ENCODE measurements at places on chromosomes 1 and 21.

GRCh38 chr21:45615145-45615711 lies 28.3 kb upstream of the PCBP3 start:
- peaks cover 68% of the 10 kb centered on the region for H3K27me3 ChIP-seq
- no peaks in the 10 kb centered on the region for H3K4me1 ChIP-seq
- no peaks in the 10 kb centered on the region for H3K36me3 ChIP-seq
- DNase-seq: no peak

GRCh38 chr1:59171788-59172187 lies 125.1 kb upstream of the FGGY start:
- H3K36me3 ChIP-seq: no peaks in the 10 kb centered on the region
- no peaks in the 10 kb centered on the region for H3K27me3 ChIP-seq
- H3K4me3 ChIP-seq: no peak overlapping the region

GRCh38 chr1:47650205-47650604 lies 212.4 kb downstream of the FOXD2 start:
- H3K36me3 ChIP-seq: no peaks in the 10 kb centered on the region
- no peak overlapping the region for H3K4me3 ChIP-seq
- no peak for DNase-seq
- peaks cover 8% of the 10 kb centered on the region for H3K27me3 ChIP-seq
- H3K4me1 ChIP-seq: no peaks in the 10 kb centered on the region
- H3K27ac ChIP-seq: no peak overlapping the region

- peaks cover 8% of the 10 kb centered on the region for H3K4me1 ChIP-seq
- no peak for DNase-seq
- no peaks in the 10 kb centered on the region for H3K36me3 ChIP-seq
- H3K4me3 ChIP-seq: no peak overlapping the region
Measured at GRCh38 chr1:221699577-221699976, 42.3 kb downstream of the DUSP10 start.

DNA sequence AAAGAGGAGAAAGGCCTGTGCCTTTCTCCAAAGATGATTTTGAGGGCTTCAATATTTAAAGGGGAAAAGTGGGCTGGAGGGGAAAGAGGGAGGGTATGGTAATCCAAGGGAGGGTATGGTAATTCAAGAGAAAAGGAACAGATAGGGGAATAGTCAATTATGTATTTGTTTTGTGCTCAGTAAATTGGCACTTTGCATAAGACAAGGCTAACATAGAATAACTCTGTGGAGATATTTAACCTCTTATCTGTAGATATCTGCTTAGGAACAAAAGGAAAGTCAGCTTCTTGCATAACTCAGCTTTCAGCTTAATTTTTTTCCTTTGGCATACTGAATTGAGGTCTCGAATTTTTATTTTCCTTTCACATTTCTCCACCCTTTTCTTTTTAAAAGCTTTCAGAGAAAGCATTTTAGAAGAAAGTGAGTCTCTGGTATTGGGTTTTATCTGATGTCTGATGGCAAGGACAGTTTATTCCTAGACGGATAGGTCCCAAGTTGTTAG lies 119.9 kb upstream of the F3 start:
- no peaks in the 10 kb centered on the region for H3K4me1 ChIP-seq
- no peak for DNase-seq
- H3K27me3 ChIP-seq: no peaks in the 10 kb centered on the region
- H3K27ac ChIP-seq: no peak overlapping the region
- no peak overlapping the region for H3K4me3 ChIP-seq

- H3K27ac ChIP-seq: peak overlapping the region; percentile 95
- no peak overlapping the region for H3K4me3 ChIP-seq
- peak; percentile 60 for DNase-seq
- no peaks in the 10 kb centered on the region for H3K36me3 ChIP-seq
- peaks cover 52% of the 10 kb centered on the region for H3K4me1 ChIP-seq
Measured at GRCh38 chr1:10727751-10728232, 68.7 kb downstream of the CASZ1 start.

DNA sequence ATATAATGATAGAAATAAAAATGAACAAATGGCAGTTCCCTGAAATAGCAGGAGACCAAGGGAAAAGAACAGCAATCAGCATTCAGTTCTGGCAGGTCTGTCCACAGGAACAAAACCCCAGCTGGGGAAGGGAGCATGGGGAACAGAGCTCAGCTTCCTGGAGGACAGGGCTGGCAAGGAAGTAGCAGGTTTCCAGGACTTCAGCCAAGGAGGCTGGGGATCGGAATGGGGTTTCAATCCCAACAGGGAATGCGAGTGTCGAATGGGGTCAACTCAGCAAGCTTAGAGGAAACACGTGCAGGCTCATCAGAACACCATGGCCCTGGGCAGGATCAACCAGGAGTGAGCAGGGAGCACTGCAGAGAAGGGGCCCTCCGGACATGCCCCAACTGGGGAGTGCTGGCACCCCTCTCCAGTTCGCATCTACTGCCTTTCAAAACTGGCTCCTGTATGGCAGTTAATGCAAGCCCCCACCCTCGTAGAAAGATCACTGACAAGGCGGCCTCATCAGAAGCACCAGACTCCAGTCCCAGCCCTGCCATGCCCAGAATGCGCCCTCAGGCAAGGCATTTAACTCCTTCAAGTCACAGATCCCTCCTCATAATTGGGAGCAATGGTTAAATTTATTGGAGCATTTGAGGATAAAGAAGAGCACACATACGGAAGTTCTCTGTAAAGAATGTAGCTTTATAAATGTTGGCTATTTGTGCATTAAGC lies 72.4 kb downstream of the SEC16B start:
- H3K27me3 ChIP-seq: no peaks in the 10 kb centered on the region
- H3K27ac ChIP-seq: no peak overlapping the region
- H3K4me3 ChIP-seq: no peak overlapping the region
- no peak for DNase-seq
- H3K36me3 ChIP-seq: no peaks in the 10 kb centered on the region
- H3K4me1 ChIP-seq: no peaks in the 10 kb centered on the region

GRCh38 chr21:36579898-36580297 lies 100.0 kb upstream of the CLDN14 start:
- DNase-seq: no peak
- no peak overlapping the region for H3K4me3 ChIP-seq
- peaks cover 7% of the 10 kb centered on the region for H3K27me3 ChIP-seq
- no peak overlapping the region for H3K27ac ChIP-seq

- H3K27ac ChIP-seq: no peak overlapping the region
- no peaks in the 10 kb centered on the region for H3K27me3 ChIP-seq
- no peak overlapping the region for H3K4me3 ChIP-seq
- DNase-seq: no peak
Measured at GRCh38 chr1:19656780-19657466, 7.8 kb upstream of the HTR6 start.

DNA sequence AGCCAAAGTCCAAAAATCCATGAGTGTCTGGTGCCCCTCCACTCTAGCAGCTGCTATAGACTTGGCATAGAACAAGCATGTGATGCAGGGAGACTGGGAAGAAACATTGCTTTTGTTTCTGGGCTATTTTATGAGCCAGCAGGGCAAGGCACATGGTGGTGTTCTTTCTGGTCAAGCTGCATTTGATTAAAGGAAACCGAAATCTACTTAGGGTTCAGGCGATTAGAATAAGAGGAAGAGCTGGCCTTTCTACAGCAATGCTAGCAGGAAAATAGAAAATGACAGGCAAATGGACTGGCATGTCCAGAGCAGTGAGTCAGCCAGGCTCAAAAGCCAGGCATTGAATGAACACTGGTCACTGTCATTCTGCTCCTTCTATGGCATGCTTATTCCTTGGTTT lies 28.5 kb upstream of the ARHGAP29 start:
- H3K27ac ChIP-seq: no peak overlapping the region
- no peaks in the 10 kb centered on the region for H3K27me3 ChIP-seq
- H3K4me1 ChIP-seq: peaks cover 14% of the 10 kb centered on the region
- H3K36me3 ChIP-seq: no peaks in the 10 kb centered on the region
- no peak overlapping the region for H3K4me3 ChIP-seq
- DNase-seq: no peak

DNA sequence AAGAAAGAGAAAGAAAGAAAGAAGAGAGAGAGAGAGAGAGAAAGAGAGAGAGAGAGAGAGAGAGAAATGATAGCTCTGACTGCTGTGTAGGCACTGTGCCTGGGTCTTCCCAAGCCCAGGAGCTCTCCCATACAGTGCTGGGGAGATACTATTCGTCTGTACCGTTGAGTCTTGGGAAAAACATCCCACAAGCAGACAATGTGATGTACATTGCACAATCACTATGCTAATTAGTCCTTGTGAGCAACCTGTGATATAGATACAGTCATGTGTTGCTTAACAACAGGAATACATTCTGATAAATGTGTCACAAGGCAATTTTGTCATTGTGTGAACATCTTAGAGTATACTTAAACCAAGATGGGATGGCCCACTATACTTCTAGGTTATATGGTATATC lies 381.0 kb downstream of the HHAT start:
- H3K4me1 ChIP-seq: no peaks in the 10 kb centered on the region
- H3K4me3 ChIP-seq: no peak overlapping the region
- DNase-seq: no peak
- no peaks in the 10 kb centered on the region for H3K36me3 ChIP-seq
- no peak overlapping the region for H3K27ac ChIP-seq

GRCh38 chr1:231638647-231639046 lies 12.1 kb downstream of the DISC1 start:
- no peak overlapping the region for H3K4me3 ChIP-seq
- H3K27me3 ChIP-seq: no peaks in the 10 kb centered on the region
- no peak overlapping the region for H3K27ac ChIP-seq
- H3K36me3 ChIP-seq: no peaks in the 10 kb centered on the region

DNA sequence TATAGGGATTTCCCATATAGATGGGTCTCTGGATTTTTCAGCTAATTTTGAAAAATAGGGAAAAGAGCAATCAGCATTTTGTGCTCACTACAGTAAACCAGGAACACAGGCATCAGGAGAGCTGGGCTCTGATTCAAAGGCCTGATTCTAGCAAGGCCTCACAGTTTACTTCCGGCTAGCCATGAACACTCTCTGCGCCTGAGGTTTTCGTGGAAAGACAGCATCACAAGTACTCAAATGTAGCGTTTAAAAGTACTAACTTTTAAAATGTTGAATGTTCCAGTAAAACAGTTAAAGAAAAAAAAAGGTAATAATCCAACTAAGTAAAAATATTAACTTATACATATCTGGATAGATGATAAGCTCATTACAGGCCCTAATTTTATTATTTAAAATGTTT lies 120.6 kb downstream of the SLC45A1 start:
- no peak for DNase-seq
- H3K4me3 ChIP-seq: no peak overlapping the region
- peaks cover 24% of the 10 kb centered on the region for H3K4me1 ChIP-seq
- peak overlapping the region; percentile 45 for H3K27ac ChIP-seq
- no peaks in the 10 kb centered on the region for H3K27me3 ChIP-seq

DNA sequence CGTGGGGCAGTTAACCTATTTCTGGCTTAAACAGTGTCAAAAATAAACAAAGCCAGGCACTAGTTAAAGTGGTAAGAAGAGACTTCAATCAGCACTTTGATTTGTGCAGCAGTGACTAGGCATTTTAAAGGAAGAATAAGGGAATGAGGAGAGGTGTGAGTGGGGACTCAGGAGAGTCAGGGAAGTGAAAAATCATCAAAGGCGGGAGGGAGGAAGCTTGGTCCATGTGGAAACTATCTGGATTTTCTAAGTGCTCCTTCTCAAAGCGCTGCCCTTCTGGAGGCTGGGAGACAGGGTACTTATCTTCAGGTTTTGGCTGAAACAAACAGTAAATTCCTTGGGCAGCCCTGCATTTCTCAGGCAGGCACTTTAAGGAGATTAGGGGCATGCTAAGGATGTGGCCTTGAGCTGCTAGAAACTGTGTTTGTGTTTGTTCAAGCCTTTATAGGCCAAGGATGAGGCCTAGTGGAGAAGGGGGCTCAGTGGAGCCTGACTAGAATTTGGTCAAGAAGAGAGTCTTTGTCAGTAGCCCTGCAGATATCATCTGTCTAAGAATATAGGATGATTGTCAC lies 486.5 kb downstream of the SIPA1L2 start:
- DNase-seq: no peak
- H3K4me1 ChIP-seq: peaks cover 14% of the 10 kb centered on the region
- H3K36me3 ChIP-seq: no peaks in the 10 kb centered on the region
- H3K27me3 ChIP-seq: no peaks in the 10 kb centered on the region

DNA sequence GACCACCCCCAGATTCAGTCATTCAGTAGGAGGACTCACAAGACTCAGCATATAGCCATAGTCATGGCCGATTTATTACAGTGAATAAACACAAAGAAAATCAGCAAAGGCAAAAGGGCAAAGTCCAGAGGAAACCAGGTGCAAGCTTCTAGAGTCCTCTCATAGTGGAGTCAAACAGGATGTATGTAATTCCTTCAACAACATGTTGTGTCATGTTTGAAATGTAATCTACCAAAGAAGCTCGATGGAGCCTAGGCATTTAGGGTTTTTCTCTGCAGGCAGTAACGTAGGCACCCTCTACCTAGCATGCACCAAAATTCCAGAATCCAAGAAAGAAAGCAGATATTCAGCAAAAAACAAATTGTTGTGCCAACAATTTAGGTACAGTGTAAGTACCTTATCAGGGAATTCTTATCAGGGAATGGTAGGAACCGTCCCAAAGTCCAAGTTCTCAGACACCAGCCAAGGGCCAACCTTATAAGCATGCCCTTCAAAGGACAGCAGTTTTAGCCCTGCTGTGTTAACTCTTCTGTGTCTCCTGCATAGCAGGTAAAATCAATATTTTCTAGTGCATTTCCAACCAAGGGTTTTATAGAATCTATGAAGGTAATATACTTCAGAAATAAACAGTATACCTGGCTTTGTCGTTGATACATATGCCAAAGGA lies 16.1 kb upstream of the SLAMF6 start:
- peaks cover 36% of the 10 kb centered on the region for H3K4me1 ChIP-seq
- no peaks in the 10 kb centered on the region for H3K27me3 ChIP-seq
- no peak for DNase-seq
- H3K27ac ChIP-seq: no peak overlapping the region
- H3K4me3 ChIP-seq: no peak overlapping the region
- H3K36me3 ChIP-seq: no peaks in the 10 kb centered on the region

DNA sequence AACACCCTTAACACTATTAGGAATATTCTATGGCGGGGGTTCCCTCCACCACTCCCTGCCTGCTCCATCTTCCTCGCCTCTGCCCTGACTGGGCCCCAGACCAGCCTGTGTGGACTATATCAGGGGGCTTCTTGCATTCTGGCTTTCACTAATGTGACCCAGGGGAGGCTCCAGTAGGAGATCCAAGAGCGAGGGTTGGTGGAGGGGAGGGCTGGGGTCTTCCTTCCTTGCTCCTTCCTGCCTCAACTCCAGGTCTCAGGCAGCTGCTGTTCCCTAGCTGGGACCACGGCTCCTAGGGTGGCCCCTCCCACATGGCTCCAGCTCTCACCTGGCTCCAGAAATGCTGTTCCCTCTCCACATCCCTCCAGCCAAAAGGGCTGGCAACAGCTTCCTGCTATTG lies 257.4 kb downstream of the MATN1 start:
- peaks cover 13% of the 10 kb centered on the region for H3K27me3 ChIP-seq
- no peaks in the 10 kb centered on the region for H3K4me1 ChIP-seq
- H3K4me3 ChIP-seq: no peak overlapping the region

GRCh38 chr1:30868833-30869435 lies 39.6 kb downstream of the SDC3 start:
- no peak overlapping the region for H3K27ac ChIP-seq
- no peak for DNase-seq
- no peaks in the 10 kb centered on the region for H3K4me1 ChIP-seq
- H3K4me3 ChIP-seq: no peak overlapping the region
- no peaks in the 10 kb centered on the region for H3K27me3 ChIP-seq
- H3K36me3 ChIP-seq: peaks cover 24% of the 10 kb centered on the region

- peak overlapping the region; percentile 100 for H3K27ac ChIP-seq
- H3K4me1 ChIP-seq: peaks cover 21% of the 10 kb centered on the region
- H3K36me3 ChIP-seq: no peaks in the 10 kb centered on the region
- peak; percentile 90 for DNase-seq
- no peaks in the 10 kb centered on the region for H3K27me3 ChIP-seq
- H3K4me3 ChIP-seq: peak overlapping the region; percentile 65
Measured at GRCh38 chr1:244969355-244970235, 105.3 kb upstream of the HNRNPU start.
